AG09309 (cell line): ENCODE measurements at places on chromosomes 13 and 19.

- DNase-seq = no peak
Measured at GRCh38 chr13:30191491-30192100, 115.8 kb downstream of the KATNAL1 start.

DNA sequence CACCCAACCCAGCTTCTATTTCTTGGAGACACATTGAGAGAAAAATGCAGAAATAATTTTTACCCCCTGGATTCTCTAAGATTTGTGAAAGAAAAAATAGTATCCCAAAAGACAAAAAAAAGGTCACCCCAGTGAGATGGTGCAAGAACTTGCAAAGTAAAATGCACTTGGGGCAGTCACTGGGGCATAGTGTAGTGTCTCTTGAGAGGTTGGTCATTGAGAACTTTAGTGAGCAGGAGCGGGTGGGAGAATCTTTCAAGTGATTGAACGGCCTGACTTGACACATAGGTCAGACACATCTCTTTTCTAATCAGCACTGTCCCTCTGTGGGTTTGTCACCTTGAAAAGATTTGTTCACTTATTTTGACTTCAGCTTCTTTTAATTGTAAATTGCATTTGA is 2.4 kb downstream of the ZNF85 start:
- no peak for DNase-seq

DNA sequence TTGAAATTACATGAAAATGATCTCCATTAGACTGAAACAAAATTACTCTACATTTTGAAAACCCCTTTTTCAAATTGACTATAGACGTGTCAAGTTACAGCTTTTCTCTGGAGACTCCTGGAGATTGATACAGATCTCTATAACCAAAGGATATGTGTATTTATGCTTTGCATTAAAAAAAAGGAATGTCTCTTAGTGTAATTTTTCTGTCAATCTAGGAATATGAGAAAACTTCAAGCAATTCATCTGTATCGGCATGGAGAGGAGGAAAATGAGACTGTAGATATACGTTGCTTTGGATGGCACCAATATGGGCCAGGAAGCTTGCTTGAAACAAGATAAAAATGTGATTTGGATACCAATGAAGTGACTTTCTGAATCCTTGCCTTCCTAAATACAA is 286.6 kb downstream of the PCDH9 start:
- no peak for DNase-seq

- no peak for DNase-seq
Measured at GRCh38 chr19:51417107-51417809, at the start of gene SIGLEC10. Gene SIGLEC10 (minus strand): TSS chr19:51417642. CDS start chr19:51417581, 61 bp downstream.

GRCh38 chr19:58317476-58318072 is 9.2 kb upstream of the ZSCAN22 start:
- DNase-seq = no peak

DNA sequence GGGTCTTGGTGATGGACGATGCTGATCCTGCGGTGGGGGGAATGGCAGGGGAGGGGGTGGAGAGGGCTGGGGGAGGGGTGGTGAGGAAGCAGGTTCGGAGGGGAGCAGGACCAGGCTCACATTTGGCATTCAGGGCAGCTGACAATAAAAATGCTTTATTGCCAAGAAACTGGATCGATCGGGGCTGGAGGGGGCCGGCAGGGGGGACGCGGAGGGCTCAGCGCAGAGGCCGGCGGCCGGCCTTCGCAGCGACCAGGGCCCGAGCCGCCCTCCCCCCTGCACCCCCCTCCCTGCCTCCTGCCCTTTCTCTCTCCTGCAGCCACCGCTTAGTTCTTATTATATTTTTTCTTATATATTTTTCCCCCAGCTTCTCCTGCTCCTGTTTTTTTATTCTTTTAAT is 18.1 kb upstream of the POU2F2 start:
- no peak for DNase-seq

- DNase-seq = no peak
Measured at GRCh38 chr19:33445442-33446329, 72.2 kb downstream of the CEBPG start.

- no peak for DNase-seq
Measured at GRCh38 chr13:69274231-69274630, 833.4 kb upstream of the ATXN8OS start.
